Activated T-cell treated with anti-CD3 and anti-CD28 coated beads, Interleukin-2, amount 50 U/mL, for 24 hours (primary cell): ENCODE measurements at places on chromosomes 7 and 10.

GRCh38 chr10:71036297-71036966, 148.1 kb upstream of the PCBD1 start:
- DNase-seq, result no peak

GRCh38 chr7:38129579-38129978, 48.5 kb upstream of the STARD3NL start:
- no peak for DNase-seq

DNA sequence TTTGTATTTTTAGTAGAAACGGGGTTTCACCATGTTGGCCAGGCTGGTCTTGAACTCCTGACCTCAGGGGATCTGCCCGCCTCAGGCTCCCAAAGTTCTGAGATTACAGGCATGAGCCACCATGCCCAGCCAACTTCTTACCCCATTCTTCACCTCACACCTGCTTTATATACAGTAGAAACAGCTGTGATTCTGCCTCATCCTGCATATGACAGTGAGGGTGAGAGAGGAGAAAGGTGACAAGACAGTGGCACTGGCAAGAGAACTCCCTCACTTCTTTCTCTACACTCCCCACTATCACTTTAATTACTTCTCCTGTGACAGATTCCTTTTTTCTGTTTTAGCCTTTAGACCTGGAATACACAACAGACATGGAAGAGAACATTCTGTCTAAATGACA, 61.8 kb upstream of the CAPZA2 start:
- DNase-seq, result no peak

GRCh38 chr10:125231813-125232475, 71.6 kb upstream of the CTBP2 start:
- no peak for DNase-seq

GRCh38 chr7:66840316-66840715, 80.7 kb upstream of the TMEM248 start:
- DNase-seq, result no peak

- no peak for DNase-seq
Measured at GRCh38 chr7:85620936-85621685, 434.3 kb upstream of the SEMA3D start.
